ENCODE measurements at places on chromosomes 7 and 10.

GRCh38 chr10:126930131-126930882, 25.1 kb downstream of the DOCK1 start:
- no peak for DNase-seq

DNA sequence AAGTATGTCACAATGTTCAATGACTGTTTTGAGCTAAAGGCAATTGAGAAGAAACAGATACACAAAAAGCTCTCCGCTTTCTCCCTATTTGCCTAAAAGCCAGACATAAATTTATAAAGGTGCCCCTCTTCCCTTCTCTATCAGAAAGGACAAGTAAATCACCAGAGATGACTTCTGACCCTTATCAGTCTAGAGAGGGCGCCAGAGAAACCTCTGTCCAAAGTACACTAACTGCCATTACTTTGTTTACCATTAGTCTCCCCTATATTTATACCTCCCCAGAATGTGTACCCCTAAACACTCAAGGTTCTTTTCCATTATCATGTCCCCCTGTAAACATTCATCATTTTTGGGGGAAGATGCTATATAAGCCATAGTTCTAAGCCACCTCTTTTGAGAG, 49.3 kb downstream of the TPK1 start:
- no peak for DNase-seq

DNA sequence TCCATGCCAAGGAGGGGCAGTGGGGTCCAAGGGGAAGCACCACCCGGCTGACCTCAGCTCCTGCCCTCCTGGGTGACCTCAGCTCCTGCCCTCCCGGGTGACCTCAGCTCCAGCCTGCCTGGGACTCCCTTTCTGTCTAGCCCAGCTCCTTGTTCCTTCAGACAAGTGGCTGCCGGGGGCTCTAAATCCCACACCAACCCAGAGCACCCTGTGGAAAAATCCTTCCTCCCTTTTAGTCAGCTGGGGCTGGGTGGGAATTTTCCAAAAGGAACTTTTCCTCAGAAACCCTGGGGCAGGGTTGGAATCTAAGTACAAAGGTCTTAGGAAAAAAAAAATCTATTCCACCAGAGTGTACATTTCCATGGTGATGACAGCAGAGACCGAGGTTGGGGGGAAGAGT, 36.3 kb downstream of the AKR1B1 start:
- no peak for DNase-seq

DNA sequence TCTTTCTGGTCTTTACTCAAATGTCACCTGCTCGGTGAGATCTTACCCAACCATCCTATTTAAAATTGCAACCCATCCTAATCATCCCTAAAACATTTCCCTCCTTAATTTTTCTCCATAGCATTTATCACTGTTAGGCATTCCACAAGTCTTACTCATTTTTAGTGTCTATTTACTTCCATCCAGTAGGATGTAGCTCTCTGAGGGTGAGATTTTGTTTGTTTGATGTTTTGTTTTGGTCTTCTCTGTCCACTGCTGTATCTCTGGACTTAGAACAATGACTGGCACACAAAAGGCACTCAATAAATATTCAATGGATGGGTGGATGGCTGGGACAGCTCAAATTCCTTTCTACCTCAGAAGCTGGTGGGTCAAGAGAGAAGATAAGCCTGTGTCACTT, 15.8 kb upstream of the DUSP5 start:
- DNase-seq: no peak

- DNase-seq: no peak
Measured at GRCh38 chr10:71981876-71982230, 17.7 kb downstream of the CHST3 start.

GRCh38 chr7:70572571-70572970, 559.4 kb upstream of the GALNT17 start:
- DNase-seq: no peak

- DNase-seq: no peak
Measured at GRCh38 chr7:129053938-129054437, 923 bp downstream of the TNPO3 start.

DNA sequence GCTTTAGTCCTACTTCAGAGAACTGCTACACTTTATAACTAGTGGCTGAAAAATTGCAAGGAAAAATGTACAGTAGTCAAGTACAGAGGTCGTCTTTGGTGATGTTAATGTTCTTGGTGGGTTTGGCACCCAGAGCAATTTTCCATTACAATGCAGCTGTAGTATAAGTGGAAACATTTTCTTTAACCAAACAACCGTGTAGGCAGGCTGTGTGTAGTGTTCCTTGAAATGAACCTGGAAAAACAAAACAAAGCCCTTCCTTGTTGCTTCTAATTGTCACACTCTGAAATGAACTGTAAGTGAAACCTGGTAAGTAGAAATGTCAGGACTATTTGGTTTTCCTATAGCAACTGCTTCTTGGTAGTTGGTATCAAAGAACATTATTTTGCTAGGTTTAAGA, 256.9 kb downstream of the MDFIC start:
- DNase-seq: no peak

GRCh38 chr10:6314620-6315205, 112.0 kb downstream of the PFKFB3 start:
- DNase-seq: no peak

DNA sequence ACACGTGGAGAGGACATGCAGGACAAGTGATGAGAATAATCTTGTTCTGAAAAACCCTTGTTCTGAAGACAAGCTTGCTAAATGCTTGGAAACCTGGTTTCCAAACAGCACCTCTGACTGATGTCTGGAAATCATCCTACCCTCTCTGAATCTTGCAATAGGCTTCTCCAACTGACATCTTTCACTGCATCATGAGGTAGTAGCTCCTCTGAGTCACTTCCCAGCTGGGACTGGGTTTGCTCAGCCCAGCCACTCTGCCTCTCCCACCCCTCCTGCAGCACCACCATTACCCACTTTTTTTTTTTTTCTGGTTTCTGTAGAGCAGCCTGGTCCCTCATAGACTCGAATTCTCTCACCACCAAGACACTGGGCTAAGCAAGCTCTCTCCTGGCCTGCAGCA, 919.8 kb downstream of the GRID1 start:
- no peak for DNase-seq

DNA sequence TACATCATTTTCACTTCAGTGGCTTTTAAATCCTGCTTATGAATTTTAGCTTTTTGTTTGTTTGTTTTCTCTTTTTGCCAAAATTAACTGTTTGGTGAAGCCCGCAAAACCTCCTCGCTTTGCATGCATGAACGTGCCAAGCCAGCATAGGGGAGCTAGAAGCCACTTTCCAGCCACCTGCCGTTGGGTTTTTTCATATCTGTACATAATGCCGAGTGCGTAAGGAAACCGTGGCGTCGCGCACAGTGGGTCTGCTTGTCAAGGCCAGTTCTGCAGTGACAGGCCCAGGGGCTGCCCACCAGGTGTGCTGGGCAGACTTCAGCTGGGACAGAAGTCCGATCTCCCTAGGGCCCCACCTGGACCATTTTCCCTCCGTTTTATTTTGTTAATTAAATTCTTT, 41.1 kb downstream of the WIPI2 start:
- DNase-seq: no peak

- DNase-seq: no peak
Measured at GRCh38 chr7:70654979-70655378, 477.0 kb upstream of the GALNT17 start.

DNA sequence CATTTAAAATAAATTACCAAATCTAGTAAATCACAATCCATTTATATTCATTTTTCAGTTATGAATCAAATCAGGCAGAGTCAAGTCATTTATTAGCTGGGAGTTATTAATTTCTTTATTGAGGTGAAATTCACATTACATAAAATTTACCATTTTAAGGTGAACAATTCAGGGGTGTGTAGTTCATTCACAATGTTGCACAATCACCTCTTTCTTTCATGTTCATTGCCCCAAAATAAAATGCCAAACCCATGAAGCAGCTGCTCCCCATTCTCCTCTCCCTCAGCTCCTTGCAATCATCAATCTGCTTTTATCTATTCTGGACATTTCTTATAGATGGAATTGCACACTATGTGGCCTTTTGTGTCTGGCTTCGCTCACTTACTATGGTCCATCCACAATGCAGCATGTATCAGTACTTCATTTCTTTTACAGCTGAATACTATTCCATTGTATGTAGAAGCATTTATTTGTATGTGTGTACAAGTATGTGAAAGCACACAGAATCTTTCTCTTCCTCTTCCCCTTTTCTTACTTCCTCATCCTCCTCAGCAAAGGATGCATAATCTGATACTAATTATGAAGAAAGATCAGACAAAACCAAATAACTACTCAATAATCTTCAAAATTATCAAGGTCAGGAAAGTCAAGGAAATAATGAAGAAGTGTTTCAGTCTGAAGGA, 60.6 kb downstream of the LMBR1 start:
- DNase-seq: no peak

- no peak for DNase-seq
Measured at GRCh38 chr7:94050046-94050445, 45.9 kb upstream of the BET1 start.

DNA sequence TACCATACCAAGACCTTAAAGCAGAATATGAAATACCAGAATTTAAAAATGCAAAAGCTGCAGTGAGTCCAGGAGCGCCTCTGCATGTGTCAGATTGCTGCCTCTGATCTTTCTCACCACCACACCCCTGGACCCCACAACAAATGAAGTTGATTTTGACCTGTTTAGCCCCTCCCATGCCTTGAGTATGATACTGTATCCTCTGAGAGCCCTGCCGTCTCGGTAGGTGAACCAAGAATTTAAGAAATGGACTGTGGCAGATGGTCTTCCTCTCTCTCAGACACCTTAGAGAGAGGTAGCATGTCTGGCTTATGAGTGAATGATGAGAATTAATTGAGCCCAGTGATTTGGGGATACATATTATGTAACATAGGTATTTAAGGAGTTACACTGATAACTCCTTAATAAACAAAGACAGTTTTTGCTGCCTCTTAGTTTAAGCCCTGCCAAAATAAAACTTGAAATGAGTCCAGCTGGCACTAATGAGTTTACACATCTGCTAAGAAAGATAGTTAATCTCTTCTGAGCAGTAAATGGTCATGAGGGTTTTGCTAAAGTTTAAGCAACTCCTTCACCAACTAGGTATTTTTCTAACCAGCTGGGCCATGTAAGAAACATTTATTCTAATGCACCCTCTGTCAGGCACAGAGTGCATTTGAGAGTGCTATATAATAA, 4.5 kb upstream of the TFPI2 start:
- no peak for DNase-seq

GRCh38 chr7:157962458-157963306, 624.9 kb downstream of the PTPRN2 start:
- DNase-seq: no peak

DNA sequence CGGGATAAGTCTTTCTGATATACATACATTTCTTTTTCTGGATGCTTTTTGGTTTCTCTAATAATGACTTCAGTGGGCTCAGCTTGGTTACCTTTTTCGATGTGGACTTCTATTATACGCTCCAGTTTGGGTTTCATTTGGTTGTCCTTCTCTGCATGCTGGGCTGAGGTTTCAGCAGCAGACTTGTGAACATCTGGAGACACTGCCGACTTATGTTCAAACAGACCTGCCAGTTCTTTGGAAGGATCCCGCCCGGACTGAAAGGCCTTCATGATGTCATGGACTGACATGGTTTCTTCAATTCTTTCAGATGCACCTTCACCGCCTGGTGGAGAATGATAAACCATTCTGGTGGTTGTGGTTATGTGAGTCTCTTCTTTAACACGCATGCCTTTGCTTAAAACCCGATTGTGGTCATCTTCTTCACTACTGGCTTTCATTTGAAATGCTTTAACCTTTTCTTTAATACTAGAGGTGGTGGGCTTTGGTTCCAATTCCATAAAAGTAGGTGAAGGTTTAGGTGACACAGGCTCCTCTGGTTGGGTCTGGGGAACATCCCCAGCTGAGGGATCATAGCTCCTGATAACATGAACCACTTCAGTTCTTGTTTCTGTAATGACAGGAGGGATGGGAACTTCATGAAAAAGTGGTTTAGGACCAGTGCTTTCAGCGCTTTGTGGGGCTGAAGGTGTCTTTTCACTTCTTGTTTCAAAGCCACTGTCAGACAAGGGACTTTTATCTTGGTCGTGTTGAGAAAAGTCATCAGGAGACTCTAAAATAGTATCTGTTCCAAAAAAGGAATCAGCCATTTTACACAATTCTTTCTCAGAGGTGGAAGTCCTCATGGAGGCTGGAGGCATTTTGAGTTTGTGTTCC, 167.7 kb upstream of the CCDC6 start:
- no peak for DNase-seq

DNA sequence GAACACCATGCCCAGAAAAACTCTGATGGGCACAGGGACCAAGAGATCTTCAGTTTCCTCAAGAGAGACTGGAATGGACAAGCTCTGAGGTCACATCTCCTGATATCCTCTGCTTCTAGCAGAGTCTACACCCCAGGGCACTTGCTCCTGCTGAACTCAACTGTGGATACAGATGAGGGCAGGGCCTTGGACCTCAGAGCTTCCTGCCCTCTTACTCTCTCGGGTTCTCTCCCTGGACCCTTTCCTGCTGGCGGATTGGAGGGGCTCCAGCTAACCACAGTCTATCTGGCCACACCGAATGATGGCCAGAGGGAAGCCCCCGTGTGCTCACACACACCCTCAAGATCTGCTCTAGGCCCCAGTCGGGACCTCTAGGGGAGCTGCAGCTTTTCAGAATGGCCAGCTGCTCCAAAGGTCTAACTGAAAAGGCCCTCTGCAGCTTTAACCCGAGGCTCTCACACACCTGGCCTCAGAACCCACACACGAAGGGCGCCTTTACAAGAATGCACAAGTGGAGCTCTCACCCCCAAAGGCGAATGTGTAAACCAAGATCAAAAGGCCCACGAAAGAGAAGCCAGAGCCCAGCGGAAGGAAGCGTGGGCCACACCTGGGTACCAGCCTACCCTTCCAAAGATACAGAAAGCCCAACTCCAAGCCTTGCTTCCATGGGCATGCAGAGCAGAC, 65.5 kb downstream of the FAM53B start:
- no peak for DNase-seq

GRCh38 chr10:14474656-14475055, 143.9 kb upstream of the FRMD4A start:
- no peak for DNase-seq

GRCh38 chr10:5566614-5567013, 41.9 kb downstream of the CALML3 start:
- no peak for DNase-seq

DNA sequence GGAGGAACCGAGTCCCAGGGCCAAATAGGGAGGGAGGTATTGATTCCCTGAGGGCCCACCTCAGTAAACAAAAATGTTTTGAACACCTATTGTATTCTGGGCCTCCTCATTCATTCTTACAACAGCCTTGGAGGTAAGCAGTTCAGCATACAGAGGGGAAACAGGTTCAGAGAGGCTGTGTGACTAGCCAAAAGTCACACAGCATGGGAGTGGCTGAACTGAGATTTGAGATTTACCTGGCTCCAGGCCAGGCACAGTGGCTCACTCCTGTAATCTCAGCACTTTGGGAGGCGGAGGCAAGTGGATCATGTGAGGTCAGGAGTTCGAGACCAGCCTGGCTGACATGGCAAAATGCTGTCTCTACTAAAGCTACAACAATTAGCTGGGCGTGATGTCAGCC, 107.2 kb downstream of the TMEM130 start:
- no peak for DNase-seq

- DNase-seq: no peak
Measured at GRCh38 chr7:4734587-4735345, 40.7 kb upstream of the AP5Z1 start.

DNA sequence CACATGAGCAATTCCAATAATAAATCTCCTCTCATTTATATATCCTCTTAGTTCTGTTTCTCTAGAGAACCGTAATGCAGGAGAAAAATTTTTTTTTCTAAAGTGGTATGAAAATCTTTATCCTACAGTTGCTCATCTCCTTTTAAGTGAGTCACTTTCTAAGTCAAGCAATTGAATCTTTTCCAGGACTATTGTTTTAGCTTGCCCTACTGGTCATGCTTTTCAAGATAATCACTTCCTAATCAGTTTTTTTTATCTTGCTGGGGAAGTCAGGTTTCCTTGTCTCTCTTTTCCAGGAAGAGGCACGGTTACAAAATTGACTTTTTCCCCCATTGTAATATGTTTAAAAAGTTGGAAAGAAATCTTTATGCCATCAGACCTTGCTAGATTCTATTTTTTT, 44.0 kb downstream of the INPP5F start:
- DNase-seq: no peak
